Activated CD4-positive, alpha-beta T cell treated with anti-CD3 and anti-CD28 coated beads, Interleukin-2, Interleukin-4, amounts not matched to agents 100 ng/mL and 50 ng/mL, durations not matched to agents 16 hours and 8 hours (primary cell): ENCODE measurements at places on chromosomes 12 and 14.
A peak's percentile ranks its signal among the peaks of the same experiment; 100 is the strongest.

GRCh38 chr12:64088431-64089349 is 133.4 kb downstream of the KICS2 start:
- no peak for DNase-seq

DNA sequence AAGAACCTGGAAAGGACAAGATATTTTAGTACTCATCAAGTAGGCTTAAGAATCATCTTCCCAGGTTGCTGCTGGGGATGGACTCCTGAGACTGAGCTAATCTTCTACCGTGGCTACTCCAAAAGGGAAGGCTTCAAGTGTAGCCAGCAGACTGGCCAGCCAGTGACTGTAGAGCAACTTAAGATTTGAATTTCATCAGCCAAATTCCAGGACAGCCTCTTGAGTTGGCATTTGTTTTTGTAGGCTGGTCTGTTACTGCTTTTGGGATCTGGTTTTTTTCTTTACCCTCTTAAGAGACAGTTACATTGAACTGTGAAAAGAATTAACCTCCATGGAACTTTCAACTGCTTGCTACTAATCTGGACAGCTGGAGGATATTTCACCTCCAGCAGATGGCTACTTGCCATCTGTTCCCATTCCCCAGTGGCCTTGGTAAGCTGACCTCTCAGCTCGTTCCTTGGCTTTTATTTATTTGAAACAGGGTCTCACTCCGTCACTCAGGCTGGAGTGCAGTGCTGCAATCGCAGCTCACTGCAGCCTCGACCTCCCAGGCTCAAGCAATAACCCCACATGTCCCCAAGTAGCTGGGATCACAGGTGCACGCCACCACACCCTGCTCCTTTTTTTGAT is 20.7 kb downstream of the VTI1B start:
- DNase-seq: no peak

DNA sequence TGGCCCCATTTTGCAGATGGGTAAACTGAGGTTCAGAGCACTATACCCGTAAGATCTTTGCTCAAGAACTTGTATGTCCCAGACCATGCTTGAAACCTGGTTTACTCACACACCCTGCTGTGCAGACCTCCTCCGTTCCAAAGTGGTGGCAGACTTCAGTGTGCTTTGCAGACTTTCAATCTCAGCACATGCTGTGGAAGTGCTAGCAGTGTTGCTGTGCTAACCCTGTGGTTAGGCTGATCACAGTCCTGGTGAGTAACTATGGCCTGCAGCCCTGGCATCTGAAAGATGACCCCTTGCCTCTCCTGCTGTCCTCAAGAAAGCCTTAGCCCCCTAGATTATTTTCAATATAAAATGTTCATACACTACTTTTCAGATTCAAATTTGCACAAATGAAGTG is 450.6 kb downstream of the DPF3 start:
- peak; percentile 24 for DNase-seq

GRCh38 chr12:51082561-51083125 is 753 bp downstream of the CSRNP2 start:
- no peak for DNase-seq

- DNase-seq: no peak
Observed at GRCh38 chr12:49692851-49693250, 14.4 kb downstream of the FMNL3 start.

DNA sequence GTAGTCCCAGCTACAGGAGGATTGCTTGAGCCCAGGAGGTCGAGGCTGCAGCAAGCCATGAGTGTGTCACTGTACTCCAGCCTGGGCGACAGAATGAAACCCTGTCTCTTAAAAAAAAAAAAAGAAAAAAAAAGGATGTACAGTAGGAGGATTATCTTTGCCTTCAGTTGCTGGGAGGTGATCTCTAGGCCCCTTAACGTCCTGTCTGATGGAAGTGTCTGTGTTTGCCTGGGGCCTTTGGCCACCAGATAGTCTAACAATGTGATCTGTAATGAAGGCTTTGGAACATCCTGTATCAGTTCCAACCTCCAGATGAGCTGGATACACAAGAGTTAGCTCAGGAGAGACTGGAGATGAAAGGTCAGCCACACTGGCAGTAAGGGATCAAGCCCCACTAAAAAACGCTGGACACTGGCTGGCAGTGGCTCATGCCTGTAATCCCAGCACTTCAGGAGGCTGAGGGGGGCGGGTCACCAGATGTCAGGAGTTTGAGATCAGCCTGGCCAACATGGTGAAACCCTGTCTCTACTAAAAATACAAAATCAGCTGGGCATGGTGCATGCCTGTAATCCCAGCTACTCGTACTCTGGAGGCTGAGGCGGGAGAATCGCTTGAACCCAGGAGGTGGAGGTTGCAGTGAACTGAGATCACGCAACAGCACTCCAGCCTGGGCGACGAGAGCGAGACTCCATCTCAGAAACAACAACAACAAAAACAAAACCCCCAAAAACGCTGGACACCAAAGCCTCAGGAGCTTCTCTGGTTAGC is 19.0 kb upstream of the HNF1A start:
- no peak for DNase-seq

DNA sequence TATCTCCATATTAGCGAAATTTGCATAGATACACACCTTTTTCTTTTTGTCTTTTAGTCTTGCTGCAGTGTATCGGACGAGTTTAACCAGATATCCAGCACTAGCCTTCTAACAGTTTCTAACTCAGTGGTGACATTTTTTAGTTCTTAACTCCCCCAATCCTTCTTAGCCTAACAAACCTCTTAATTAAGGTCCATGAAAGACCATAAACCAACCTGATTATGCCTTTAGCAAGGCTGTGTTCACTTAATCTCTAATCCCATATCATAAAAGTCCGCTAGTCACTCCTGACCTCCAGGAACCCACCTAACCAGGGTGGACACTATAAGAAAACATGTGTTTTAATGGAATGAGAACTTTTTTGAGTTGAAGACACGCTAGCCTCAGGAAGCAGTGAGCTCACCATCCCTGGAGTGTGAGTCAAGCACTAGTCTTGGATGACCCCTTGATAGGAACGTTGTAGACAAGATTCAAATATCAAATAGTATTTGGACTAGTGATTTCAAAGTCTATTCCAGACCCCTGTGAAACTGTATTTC is 9.5 kb downstream of the CDKN1B start:
- peak; percentile 39 for DNase-seq

DNA sequence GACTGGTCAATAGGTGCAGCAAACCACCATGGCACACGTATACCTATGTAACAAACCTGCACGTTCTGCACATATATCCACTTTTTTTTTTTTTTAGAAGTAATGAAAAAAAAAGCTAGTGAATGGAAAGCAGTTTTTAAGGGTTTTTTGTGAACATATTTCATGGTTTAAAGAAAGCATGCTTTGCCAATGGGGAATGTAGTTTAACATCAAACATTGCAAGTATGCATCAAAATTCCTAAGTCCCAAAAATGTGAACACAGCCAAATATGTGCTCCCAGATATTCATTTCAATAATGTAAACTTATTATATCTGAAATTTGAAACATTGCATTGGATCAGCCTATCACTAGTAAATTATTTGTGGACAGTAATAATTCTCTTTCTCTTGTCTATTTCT is 710.4 kb upstream of the FLRT2 start:
- DNase-seq: no peak

GRCh38 chr14:60819575-60819974 is 85.0 kb downstream of the MNAT1 start:
- DNase-seq: no peak

DNA sequence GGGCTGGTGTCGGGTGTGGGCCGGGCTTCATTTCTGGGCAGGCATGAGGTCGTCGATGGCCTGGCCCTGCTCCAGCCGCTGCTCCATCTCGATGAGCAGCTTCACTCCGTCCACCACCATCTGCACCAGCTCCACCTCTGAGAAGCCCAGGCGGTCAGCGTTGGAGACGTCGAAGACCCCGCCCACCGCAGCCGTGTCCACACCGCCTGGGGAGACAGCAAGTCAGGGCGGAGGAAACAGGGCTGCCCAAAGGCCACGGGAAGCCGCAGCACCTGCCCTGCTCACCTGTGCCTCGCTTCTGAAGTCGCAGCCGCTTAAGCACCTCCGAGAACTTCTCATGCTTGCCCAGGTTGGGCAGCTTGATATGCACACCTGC is 2.8 kb downstream of the CKB start:
- no peak for DNase-seq

DNA sequence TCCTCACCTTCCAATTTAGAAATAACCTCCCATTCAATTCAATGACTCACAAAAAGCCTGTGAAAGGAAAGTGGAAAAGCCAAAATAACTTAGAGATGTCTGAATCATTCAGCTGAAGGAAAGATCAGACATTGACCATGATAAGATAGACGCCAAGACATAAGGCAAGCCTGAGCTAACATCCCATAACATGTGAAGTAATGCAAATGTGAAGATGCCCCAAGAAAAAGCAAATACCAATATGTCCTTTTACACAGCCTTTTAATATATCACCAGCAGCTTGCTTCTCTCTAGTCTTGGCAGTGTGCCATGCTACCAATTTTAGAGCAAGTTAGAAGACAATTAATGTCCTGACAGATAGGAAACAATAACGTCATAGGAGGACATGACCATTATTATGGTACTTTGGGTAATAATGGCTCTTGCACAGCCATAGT is 2.4 kb upstream of the NUMB start:
- no peak for DNase-seq

- DNase-seq: no peak
Observed at GRCh38 chr12:47184813-47185212, 105.1 kb upstream of the AMIGO2 start.

GRCh38 chr12:114313910-114314309 is 92.0 kb downstream of the TBX5 start:
- no peak for DNase-seq

- DNase-seq: peak; percentile 57
Observed at GRCh38 chr12:57865084-57865751, 18.7 kb upstream of the CTDSP2 start.

- DNase-seq: no peak
Observed at GRCh38 chr12:56321027-56321426, 5.2 kb upstream of the CNPY2 start.

DNA sequence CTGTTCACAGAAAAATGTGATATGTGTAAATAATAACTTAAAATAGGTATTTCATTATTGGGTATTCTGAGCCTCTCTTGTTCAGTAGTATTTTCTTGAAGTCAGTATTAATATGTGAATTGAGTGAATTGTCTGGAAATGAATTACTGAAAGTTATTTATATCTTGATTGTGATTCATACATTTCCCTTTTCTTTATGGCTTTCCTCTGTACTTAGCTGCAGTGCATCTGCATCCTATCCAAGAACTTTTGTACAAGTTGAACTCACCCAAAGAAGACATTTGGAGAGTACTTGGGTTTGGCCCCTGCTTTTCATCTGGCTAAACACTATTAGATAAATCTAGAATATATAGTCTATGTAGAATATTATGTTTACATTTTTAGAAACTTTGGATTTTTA is 326.0 kb downstream of the RAD51B start:
- DNase-seq: no peak

DNA sequence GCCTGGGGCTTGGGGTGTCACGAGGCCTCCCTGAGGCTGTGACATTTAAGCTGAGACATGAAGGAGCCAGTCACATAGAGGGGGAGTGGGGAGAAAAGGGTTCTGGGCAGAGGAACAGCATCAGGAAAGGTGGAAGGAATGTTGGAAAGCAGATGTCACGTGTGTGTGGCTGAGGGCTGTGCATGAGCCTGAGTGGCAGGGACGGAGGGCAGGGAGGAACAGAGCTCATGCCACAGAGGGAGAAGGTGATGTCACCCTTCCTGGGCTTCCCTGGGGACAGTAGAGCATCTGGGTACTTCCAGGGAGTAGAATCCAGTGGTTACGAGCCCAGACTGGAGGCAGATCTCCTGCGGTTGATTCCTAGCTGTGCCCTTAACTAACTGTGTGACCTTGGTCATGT is 32.0 kb upstream of the JDP2 start:
- no peak for DNase-seq

GRCh38 chr12:125329239-125330102 is 264.2 kb downstream of the AACS start:
- no peak for DNase-seq

DNA sequence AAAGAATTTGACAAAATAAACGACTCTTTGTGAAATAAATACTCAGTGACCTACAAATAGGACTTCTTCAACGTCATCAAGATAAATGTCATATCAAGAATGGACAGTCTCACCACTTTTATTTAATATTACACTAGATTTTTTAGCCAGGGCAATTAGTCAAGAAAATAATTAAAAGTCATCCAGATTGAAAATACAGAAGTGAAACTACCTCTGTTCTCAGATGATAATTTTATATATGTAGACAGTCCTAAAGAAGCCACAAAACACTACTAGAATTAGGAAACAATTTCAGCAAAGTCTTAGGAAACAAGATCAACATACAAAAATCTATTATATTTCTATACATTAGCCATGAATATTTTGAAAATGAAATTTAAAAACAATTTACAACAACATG is 689.6 kb upstream of the SEL1L start:
- DNase-seq: no peak

- DNase-seq: peak; percentile 46
Observed at GRCh38 chr12:107515446-107515958, 170.1 kb upstream of the PWP1 start.

DNA sequence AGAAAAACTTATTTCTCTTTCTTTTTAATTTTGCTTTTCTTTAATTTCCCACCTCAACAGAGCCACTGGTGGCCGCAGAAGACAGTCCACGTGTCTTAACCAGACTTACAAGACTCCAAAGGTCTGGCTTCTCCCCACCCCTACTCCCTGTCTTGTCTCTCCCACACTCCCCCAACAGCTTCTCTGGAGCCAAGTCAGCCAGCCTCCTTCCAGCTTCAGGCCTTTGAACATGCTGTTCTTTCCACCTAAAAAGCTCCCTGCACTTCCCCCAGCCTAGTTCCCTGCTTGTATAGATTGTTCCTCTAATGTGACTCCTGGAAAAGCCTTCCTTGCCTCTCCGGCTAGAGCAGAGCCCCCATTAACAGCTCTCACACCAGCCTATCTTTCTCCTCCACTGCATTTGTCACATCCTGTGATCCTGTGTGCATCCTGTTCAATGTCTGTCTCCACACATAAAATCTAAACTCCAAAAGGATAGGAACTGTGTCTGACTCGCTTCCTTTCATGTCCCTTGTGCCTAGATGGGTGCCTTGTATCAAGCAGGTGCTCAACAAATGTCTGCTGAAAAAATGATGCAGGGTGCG is 7.8 kb upstream of the DYNLL1 start:
- no peak for DNase-seq

DNA sequence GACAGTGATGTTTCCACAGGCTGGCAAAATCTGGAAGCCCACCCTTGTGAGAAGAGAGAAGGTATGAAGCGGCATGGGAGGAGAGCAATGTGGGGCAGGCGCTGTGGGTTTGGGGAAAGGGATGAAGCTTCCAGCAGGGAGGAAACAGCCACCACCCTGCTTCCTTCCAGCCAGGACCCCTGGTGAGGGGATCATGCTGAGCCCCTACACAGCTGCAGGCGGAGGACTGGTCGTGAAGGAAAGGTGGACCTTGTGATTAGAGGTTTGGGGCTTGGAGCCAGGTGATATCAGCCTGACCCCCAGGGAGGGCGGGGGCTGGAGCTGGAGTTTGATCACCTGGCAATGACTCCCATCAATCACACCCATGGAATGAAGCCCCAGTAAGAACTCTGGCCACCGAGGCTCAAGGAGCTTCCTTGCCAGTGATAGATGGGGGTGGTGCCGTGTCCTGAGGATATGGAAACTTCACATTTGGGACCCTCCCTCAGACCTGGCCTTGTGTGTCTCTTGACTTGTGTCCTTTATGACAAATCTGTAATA is 48.6 kb downstream of the RIMBP2 start:
- no peak for DNase-seq
